Fibroblast of lung (primary cell): ENCODE measurements at places on chromosomes 4 and X.

GRCh38 chrX:68932611-68933010 lies 103.8 kb downstream of the EFNB1 start:
- peak; percentile 42 for DNase-seq

GRCh38 chr4:8381814-8382581 lies 58.5 kb downstream of the ACOX3 start:
- no peak for DNase-seq

DNA sequence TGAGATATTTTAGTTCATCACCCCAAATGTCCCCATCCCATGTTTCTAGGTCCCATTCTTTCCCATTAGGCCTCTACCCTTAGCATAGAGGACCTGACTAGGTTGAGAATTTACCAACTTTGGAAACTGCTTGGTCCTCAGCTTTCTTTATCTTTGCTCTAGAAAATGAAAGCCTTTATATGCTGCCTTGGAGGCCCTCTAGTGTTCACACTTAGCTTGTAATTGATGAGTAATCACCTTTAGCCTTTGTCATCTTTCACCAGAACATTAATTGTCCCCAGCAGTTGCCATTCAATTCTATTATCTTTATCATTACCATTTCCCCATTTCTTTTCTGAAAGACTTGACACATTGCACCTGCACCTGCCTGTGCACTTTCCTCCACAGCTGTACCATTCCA lies 589.2 kb upstream of the NR3C2 start:
- DNase-seq, result peak; percentile 1

- DNase-seq, result peak; percentile 34
These were observed 2.6 kb downstream of the SLC25A31 start for GRCh38 chr4:127732623-127733328.

DNA sequence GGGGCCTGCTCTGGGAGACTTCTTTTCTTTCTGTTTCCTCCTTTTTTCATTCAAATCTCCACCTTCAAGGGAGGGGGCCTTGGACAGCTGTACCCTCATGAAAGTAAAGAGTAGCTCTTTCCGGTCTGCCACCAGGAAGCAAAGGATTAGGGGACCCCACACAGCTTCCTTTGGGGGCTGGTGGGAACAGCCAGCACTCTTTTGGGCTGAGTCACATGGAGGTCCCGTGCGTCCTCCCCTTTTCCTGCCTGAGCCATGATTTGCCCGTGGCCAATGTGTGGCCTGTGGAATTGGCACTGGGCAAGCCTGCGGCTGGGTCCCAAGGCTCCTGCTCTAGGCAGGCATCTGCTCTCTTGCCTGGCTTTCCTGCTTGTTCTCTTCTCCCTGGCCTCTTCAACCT lies 65.5 kb downstream of the FHDC1 start:
- DNase-seq, result no peak

DNA sequence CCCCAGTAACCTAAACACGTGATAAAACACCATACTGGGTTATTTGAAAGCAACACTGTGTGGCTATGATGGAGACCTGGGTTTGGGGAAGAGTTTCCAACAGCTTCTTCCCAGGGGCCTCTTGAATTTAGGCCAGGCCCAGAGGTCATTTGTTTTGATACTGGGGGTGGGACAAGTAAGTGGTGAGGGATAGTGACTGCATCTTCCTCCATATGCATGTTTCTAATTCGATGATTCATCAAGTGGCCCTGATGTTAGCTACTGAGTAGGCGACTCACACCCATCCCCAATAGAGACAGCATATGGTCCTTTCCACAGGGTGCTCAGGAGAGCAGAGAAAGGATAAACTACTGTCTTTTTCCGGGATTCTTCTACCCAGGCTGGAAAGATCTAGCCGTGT lies 2.7 kb downstream of the NDP start:
- DNase-seq, result no peak

GRCh38 chr4:43332052-43332425 lies 439.5 kb downstream of the GRXCR1 start:
- DNase-seq, result no peak

DNA sequence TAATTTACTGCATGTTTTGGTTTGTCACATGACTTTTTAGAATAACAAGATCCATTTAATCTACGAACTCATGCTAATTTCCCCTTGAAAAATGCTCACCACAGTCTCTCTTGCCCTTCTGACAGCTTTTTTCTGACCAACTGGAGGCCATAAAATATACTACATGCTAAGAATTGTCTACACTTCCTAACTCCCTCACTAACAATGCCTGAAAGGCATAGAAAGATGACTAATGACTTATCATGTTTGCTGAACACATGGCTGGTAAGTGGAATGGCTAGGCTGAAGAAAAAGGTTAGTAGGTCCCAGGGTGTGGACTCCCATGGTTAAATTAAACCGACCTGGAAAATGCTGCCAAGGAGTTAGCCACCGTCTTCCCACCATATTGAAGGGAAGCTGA lies 309.9 kb downstream of the SPOCK3 start:
- DNase-seq, result no peak
